Left renal pelvis (tissue), 4 donors: ENCODE measurements at places on chromosomes 13 and 19. TPM values are rescaled to one million over a fixed set of nuclear protein-coding genes. Genes with fewer than 3 reads are reported as not detected.

GRCh38 chr13:95471960-95472359, 80.6 kb upstream of the CLDN10 start:
- DNase-seq: no peak

DNA sequence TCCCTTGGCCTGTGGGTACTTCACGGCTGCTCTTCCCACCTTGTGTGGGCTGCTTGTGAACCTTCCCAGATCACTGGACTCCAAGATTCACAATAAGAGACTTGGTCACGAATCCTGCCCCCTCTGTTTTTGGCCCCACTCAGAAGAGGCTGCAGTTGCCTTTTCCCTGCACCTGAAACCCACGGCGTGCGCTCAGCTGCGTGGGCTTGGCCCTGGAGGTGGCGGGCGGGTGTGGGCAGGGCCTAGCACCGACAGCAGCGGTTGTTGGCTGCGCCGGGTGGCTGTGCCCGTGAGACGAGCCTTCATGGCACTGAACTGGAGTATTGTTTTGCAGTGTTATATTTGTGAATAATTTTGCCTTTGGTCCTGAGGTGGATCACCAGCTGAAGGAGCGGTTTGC, 33.8 kb downstream of the PLEKHJ1 start:
- no peak for DNase-seq

GRCh38 chr13:95676105-95676761, 706 bp upstream of the DNAJC3 start:
- peak; percentile 50 for DNase-seq

Gene ATP4B
- polyA plus RNA-seq: 0.40 TPM

GRCh38 chr19:19533841-19534240, 4.2 kb upstream of the CILP2 start:
- no peak for DNase-seq

Gene KCNJ14
- 1.2 TPM for polyA plus RNA-seq

GRCh38 chr13:108680011-108680410, 50.6 kb downstream of the MYO16 start:
- no peak for DNase-seq

DNA sequence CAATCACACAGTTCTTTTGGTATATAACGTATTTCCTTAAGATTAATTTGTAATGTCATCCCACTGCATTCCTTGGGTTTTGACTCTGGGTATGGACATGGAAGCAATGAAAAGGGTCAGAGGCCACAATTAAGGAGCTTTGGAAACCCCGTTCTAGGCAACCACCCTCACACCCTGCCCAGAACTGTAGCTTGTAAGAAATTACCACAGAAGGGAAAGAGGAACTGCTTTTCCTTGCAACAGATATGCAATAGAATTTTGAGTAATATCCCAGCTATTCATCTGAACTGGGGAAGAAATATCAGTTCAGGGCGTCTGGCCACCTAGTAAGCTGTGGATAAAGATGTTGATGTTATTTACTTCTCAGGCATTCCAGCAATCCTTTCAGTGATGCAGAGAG, 985 bp upstream of the CLC start:
- DNase-seq: no peak

GRCh38 chr13:111337741-111338140, 17.3 kb downstream of the TEX29 start:
- no peak for DNase-seq

Gene LTBP4
- polyA plus RNA-seq: 193 TPM

- no peak for DNase-seq
These were observed 17.8 kb upstream of the ATP12A start for GRCh38 chr13:24662195-24663088.

Gene CLPTM1
- polyA plus RNA-seq: 117 TPM

DNA sequence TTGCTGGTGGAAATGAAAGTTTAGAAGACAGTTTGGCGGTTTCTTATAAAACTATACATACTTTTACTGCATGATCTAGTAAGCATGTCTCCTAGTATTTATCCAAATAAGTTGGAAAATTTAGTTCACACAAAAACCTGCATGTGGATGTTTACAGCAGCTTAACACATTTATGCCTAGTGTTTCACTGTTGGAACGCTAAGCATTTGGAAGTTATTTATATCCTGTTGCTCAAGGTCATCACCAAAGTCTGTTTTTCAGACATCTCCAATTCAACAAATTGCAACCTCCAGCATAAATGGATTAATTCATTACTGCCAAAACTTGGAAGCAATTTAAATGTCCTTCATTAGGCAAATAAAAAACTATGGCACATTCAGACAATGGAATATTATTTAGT, 461.8 kb downstream of the SUCLA2 start:
- DNase-seq: no peak
